ENCODE measurements at places on chromosomes 6 and 20.

GRCh38 chr20:36549942-36550789 is 8.8 kb downstream of the MYL9 start:
- no peak for DNase-seq

DNA sequence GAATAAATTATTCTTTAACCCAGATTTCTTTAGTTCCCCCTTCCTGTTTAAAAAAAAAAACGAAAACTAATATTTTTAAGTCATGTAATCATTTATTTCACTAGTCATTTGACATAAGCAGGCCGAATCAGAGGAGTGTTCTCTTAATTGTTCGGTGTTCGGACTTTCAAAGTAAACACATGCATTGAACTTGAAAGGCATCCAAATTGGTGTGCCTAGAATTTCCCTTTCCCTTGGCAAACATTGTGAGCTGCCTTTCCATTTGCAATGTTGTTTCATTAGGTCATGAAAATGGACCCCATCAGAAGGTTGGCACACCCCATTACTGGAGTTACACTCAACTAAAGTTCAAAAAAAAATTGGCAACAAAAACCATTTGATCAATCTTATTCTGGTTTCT is 283.0 kb upstream of the MARCKS start:
- no peak for DNase-seq

- DNase-seq, result no peak
These were observed 74.3 kb upstream of the PHACTR2 start for GRCh38 chr6:143603455-143603854.

- DNase-seq, result no peak
These were observed 157.6 kb downstream of the SLC35B3 start for GRCh38 chr6:8277769-8278168.

DNA sequence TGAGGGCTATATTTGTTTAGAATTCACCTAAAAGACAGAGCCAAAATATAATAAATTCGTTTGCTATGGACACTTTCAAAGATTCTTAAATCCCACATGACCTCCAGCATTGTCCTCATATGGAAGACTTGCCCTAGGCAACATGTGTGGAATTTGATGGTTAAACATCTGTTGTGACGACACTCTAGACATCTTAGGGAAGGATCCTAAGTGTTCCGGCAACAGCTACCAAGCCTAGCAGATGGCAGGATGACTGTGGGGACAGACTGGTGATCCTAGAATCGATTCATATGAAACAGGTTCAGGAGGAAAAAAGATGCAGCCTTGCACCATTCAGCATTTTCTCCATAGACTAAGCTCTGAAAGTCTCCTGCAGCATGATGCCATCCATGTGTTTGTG is 77.6 kb upstream of the BACH2 start:
- DNase-seq, result no peak

- no peak for DNase-seq
These were observed 12.2 kb upstream of the STK35 start for GRCh38 chr20:2089447-2089846.

- peak; percentile 7 for DNase-seq
These were observed 690 bp downstream of the GDAP1L1 start for GRCh38 chr20:44247586-44248409.

- DNase-seq, result no peak
These were observed 51.3 kb downstream of the PSMG4 start for GRCh38 chr6:3310051-3310448.

- DNase-seq, result no peak
These were observed 14.7 kb downstream of the GNAS start for GRCh38 chr20:58867211-58867610.

DNA sequence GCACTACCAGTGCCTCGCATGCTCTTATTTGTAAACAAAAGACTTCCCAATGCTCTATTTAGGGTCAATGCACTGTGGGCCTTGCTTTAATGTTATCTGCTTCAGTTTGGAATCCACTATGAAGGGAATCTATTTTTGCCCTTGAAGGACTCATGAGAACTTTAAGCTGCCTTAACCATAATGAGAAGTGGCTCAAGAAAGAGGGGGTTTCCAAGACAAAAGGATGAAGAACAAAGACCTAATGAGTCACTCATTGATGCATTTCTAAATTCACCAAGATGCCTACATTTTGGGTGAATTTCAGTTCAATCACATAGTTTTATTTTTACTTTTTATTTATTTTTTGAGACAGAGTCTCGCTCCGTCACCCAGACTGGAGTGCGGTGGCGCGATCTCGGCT is 228.2 kb downstream of the LY86 start:
- no peak for DNase-seq
